Posterior cingulate gyrus (tissue), 11 donors: ENCODE measurements at places on chromosomes 12 and 14.

- no peak for DNase-seq
Measured at GRCh38 chr12:31742891-31743290, 14.1 kb upstream of the AMN1 start.

DNA sequence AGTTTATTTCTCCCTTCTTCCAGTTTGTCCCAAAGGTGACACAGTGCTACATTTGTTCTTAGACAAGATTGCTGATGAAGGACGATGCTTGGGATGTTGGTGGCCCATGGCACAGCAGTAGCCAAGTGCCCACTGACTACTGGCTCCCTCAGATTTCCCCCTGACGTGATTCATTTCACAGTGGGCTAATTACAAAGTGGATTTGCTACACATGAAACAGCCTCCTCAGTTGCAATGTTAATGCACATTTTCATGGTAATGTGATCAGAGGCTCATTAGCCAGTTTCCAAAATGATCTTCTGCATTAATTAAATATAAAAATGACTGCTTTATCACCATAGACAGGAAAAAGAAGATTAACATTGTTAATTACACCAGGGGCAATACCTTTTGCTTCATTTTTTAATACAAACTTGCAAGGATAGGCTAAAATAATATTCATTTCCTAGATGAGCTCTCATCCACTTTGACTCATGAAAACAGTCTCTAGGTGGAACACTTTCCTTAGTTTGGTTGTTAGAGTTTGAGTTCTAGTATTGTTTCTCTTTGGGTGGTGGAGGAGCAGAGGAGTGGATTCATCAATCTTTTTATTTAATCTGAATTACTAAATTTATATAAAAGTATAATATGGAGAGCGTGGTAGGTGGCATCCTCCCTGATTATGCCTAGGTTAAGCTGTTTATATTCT is 250.9 kb downstream of the PDZRN4 start:
- no peak for DNase-seq

DNA sequence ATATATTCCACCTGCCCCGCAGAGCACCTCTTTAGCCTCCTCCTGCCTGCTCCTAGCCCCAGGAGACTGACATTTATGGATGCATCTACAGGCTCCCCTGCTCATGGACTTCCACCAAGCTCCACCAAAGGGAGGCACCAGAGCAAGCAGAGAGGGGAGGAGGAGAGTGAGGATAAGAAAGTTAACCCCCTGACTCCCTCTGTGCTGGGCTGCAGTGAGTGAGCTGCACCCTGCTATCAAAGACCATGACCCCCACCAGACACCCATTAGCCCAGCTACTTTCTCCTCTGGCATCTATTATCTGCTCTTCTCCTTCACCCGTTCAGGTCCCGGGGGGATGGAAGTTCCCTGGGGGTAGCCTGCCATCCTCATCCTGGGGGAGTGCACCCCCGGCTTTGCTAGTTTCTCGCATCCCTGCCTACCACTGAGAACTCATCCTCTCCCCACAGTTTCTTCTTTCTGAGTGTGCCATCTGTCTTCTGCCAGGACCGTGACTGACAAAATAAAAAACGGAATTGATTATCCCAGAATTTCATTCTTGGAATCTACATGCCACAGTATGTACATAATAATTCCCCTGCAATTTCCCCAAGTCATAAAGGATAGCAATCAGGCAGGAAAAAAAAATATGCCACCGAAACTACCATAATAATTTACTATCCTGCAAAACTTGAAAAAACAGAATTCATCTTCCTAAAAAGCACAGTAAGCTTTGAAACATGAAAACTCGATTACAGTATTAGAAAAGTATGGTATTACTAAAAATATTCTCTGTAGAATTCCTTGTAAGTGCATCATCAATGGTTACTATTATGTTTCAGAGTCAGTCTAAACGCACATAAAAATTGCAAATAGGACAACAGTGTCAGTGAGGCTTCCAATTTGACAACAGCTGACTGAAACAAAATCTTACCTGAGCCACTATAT is 45.2 kb downstream of the FOXN3 start:
- no peak for DNase-seq

DNA sequence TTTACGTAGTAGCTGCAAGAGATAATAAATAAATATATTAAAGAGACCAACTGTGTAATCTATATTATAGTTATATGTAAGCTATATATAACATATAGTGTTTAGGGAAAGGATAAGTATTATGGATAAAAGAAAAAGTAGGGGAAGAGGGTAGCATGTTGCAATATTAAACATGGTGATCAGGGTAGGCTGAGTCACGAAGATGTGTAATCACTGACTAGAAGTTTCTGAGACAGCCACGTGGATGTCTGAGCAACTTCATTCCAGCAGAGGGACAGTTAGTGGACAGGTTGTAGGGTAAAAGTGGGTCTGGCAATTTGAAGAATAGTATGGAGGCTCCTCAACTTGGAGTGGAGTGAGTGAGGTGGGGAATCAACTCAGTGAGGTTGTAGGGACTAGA is 109.7 kb downstream of the ANO4 start:
- DNase-seq: no peak

DNA sequence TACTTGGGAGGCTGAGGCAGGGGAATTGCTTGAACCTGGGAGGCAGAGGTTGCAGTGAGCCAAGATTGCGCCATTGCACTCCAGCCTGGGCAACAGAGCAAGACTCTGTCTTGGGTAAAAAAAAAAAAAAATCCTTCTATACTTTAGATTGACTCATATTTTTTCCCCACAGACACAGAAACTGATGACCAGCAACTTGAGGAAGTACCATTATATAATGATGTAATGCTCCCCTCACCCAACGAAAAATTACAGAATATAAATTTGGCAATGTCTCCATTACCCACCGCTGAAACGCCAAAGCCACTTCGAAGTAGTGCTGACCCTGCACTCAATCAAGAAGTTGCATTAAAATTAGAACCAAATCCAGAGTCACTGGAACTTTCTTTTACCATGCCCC is 24.3 kb upstream of the SNAPC1 start:
- no peak for DNase-seq

GRCh38 chr14:70934502-70935134 is 27.4 kb downstream of the PCNX1 start:
- no peak for DNase-seq

- DNase-seq: no peak
Measured at GRCh38 chr14:84646786-84647500, 883.0 kb upstream of the FLRT2 start.

DNA sequence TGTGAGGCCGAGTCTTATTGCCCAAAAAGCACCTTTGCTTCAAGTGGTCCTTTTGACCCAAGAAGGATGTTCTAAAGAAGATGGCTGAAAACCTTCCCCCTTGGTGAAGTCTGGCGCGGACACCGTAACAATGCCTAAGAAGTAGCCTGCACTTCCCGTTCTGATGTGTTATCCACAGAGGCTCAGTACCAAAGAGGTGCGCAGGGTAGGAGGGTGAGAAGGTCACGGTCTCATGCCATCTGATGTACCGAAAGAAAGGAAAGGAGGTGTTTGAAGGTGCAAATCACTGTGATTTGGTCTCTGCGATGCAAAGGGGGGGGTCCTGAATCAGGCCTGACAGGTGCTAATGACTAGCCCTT is 9.9 kb downstream of the PEBP1 start:
- DNase-seq: no peak

DNA sequence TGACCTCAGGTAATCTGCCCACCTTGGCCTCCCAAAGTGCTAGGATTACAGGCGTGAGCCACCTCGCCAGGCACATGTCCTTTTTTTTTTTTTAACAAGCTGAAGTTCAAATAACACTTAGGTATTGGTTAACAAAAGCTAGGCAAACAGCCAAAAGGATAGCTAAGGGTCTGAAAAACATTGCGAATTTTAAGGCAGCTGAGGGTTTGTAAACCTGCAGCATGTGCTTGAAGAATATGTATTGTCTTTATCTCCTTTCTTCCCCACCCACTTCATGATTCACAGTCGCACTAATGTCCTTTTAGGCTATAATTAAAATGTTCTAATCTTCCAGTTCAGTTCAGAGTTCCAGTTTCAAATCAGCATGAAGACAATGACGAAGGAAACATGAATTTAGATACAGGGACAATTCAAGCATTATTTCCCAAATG is 30.1 kb upstream of the CERS5 start:
- DNase-seq: no peak

DNA sequence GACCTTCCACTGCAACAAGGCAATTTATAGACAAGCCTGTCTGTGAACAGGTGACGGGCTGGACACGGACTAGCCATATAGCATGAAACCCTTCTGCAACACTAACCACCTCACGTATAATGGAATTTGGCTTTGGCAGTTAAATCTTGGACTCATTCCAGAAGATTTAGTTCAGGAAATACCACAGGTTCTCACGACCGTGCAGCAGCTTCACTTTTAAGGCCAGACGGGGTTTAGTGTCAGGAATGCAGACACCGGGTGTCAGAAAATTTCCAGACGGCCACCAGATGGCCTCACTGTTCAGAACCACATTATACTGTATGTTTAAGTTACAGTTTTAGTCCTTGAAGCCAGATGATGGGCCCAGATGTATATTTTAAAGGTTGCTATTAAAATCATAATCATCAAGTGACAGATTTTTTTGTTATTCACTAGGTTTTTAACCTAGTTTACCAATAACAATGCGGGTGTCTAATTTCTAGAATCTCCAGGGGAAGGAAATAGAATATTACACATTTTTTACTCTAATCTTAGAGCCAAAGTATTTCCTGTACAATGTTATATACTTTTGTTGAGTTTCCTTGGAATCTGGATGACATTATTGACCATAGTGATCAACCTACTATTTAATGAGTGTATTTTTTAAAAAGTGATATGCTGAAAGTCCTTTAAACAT is 90.5 kb upstream of the TMPO start:
- DNase-seq: peak; percentile 70

DNA sequence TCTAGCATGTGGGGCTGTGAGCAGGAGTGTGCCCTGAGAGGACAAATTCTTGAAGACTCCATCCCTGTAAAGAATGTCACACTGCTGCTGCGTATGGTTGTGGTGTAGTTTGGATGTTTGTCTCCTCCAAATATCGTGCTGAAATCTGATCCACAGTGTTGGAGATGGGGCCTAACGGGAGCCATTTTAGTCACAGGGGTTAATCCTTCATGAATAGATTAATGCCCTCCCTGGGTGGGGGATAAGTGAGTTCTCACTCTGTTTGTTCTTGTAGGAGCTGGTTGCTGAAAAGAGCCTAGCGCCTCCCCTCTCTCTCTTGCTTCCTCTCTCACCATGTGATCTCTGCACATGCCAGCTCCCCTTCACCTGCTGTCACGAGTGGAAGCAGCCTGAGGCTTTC is 94.5 kb upstream of the VASH1 start:
- no peak for DNase-seq

GRCh38 chr12:92601680-92602079 is 101.1 kb upstream of the PLEKHG7 start:
- DNase-seq: no peak

DNA sequence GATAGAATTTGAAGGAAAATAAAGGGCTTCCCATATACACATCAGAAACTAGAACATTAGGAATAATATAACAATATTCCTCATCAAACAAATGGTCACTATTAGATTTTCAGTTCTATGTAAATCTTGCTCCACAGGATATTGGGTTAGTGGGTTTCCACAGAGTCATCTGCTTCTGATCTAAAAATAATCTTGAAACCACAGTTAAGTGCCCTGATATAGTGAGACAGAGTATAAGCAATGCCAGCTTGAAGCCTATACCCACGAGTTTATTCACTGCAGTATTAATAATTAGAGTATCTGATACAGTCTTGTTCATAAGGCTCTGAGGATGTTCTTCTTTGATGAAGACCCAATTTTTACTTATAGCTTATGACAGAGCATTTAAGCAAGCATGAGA is 74.5 kb upstream of the ATF7IP start:
- no peak for DNase-seq

DNA sequence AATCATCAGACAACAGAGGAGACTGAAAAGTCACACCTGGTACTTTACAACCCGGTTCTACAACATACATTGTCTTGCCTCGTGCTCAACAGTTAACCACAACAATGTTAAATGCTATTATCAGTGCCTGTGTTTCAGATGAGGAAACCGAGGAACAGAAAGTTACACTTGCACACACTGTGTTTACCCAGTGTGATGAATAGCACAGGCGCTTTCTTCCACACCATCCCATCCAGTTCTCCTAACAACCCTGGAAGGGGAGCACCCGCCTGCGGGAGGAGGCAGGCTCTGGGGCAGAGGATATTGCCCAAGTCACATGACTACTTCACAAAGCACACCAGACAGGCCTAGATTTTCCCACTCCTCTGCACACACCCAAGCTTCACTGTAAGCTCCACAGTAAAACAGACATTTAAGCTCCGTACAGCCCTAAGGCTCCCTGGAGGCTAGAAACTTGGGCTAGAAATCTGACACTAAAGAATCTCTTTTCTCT is 21.8 kb downstream of the NCKAP5L start:
- no peak for DNase-seq

DNA sequence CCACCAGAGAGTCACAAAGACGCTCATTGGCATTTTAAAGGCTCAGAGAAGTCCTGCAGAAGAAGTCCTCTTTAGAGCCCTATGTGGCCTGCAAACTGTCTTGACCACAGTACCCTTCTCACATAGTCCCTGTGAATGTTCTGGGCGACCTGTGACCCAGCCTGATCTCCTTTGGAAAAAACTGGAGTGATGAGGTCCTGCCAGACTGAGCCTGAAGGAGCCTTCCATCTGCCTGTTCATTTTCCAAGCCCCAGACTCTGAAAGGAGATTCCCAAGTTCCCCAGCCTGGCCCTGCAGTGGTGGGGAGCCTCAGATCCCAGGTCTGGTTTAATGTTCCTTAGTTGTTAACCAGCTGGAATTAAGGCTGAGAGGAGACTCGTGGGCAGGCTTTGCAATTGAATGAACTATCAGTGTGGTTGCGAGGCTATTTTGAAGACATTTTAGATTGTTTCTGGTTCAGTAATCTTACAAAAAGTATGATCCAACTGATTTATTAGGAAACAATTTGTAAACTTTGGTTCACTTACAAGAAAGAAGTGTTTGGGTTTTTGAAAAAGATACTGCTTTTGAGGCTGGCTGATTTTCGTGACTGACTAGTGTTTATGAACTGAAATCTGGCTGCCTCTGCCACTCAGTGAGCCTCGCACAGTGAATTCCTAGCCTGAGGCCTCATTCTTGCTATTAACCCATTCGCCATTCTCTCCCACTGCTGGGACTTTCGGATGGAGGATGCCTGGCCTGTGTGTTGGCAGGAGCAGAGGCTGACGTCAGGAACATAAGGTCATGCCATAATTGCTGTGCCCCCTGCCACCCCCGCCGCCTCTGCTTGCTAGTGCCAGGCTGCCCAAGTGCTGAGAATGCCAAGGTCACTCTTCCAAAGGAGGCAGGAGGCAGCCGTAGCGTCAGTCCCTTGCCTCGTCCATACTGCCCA is 249.0 kb downstream of the CACNA1C start:
- DNase-seq: no peak

DNA sequence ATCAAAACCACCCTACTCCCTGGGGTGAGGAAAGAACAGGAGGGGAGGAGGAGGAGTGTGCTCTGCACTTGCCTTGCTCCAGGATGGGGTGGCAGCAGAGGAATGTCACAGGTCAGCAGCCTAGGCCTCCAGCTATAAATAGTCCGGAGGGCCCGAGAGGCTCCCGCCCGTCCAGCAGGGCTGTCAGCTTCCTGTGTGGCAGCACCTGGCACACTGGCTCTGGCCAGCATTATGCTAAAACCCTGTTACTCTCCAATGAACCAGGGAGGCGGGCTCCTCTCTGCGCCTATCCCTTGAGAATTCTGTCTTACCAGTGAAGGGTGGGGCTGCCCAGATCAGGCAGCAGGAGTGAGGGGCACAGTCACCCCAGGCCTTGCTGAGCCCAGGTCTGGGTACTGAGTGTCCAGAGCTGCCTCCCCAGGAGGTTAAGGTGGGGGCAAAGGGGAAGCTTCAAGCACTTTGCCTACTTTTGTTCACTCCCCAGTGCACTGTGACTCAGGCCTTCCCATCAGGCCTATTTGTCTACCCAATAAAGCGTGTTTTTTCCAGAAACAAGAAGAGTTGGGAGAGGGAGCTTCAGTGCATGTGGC is 1.2 kb upstream of the COX14 start:
- DNase-seq: peak; percentile 66
